Activated CD8-positive, alpha-beta memory T cell treated with anti-CD3 and anti-CD28 coated beads, Interleukin-2, amount 50 U/mL, for 4 hours (primary cell): ENCODE measurements at places on chromosomes 3 and 15.

- DNase-seq = no peak
Observed at GRCh38 chr15:39591141-39591895, 10.4 kb downstream of the THBS1 start.

DNA sequence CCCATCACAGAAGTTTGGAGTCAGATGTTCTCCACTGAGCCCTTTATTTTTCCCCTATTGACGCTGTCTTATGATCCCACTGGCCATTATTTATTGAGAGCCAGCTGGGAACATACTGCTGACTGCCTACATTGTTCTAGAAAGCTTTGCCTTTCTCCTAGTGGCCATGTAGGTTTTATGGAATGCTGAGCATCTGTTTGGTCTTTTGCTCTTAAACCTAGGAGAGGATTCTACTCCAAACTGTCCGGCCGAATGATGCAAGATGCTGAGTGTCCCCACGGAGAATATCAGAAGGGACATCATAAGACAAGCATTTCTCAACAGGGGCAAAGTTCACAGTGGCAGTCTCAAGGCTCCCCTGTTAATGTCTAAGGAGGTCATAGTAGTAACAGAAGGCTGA, 171.4 kb downstream of the ARRDC4 start:
- DNase-seq = no peak

GRCh38 chr3:188518835-188519452, 365.0 kb downstream of the LPP start:
- DNase-seq = no peak

- no peak for DNase-seq
Observed at GRCh38 chr3:43442872-43443395, 156.6 kb downstream of the SNRK start.

- DNase-seq = no peak
Observed at GRCh38 chr3:133211449-133211848, 173.3 kb downstream of the TMEM108 start.
